Karpas-422 (cell line): ENCODE measurements at places on chromosomes 5 and 9. TPM values are rescaled to one million over a fixed set of nuclear protein-coding genes. Genes with fewer than 3 reads are reported as not detected.

- DNase-seq = no peak
Measured at GRCh38 chr5:57687596-57687995, 205.0 kb upstream of the ACTBL2 start.

- DNase-seq = no peak
Measured at GRCh38 chr5:109725135-109725534, 35.4 kb downstream of the MAN2A1 start.

PPP3R2 gene
- not detected in 2 replicates for total RNA-seq

GCNT4 gene
- not detected in 2 replicates for total RNA-seq

PCDHB16 gene
- total RNA-seq = 0.04 and 0.54 TPM in 2 replicates

CCDC183 gene
- total RNA-seq = 1.6 TPM in 1 of 2 replicates, not detected in the other

PTGS1 gene
- 0.07 TPM in 1 of 2 replicates, not detected in the other for total RNA-seq
